ENCODE measurements at places on chromosomes 2 and 18.
A peak's percentile ranks its signal among the peaks of the same experiment; 100 is the strongest.

- DNase-seq: no peak
These were observed 51.1 kb downstream of the MYO5B start for GRCh38 chr18:50143886-50144285.

GRCh38 chr2:45575881-45576280, 35.2 kb downstream of the SRBD1 start:
- no peak for DNase-seq

DNA sequence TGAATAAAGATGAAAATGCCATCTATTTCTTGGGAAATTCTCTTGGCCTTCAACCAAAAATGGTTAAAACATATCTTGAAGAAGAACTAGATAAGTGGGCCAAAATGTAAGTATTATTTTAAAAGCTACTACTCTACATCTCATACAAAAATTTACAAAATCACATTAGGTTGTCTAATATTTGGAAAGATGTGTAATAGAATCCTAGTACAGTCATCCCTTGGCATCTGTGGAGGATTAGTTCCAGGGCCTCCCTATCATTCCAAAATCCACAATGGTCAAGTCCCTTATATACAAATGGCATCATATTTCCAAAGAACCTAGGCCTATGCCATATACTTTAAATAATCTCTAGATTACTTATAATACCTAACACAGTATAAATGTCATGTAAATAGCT, 41.2 kb downstream of the KYNU start:
- DNase-seq: peak; percentile 16

- DNase-seq: no peak
These were observed 118.0 kb downstream of the MREG start for GRCh38 chr2:215895330-215895729.

- no peak for DNase-seq
These were observed 41.8 kb upstream of the KLF11 start for GRCh38 chr2:10001586-10001985.

GRCh38 chr2:763766-764525, 86.7 kb upstream of the TMEM18 start:
- no peak for DNase-seq

GRCh38 chr2:105344704-105345345, 7.5 kb downstream of the C2orf49 start:
- peak; percentile 41 for DNase-seq

Data from fibroblast of skin of right quadriceps (primary cell).